Anterior cingulate cortex (tissue), 58 donors: ENCODE measurements at places on chromosomes 11 and 22.

GRCh38 chr11:111443640-111444039 is 64.6 kb upstream of the POU2AF1 start:
- DNase-seq: no peak

DNA sequence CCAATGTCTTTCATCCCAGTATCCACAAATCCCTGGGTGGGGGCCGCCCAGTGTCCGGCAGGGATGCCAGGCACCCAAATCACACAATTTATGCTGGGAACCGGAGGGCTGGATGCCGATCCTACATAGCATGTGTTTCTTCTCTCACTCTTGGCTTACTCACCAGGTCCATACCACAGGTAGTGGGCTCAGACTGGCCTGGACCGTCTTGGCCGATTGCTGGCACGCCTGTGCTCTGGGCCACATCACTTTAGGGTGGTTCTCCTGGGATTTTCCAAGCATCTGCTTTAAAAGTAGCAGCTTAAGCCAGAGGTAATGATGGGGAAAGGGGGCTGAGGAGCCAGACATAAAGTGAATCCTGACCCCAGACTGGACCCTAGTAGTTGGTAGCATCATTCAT is 22.6 kb upstream of the ALDH3B2 start:
- DNase-seq: no peak

DNA sequence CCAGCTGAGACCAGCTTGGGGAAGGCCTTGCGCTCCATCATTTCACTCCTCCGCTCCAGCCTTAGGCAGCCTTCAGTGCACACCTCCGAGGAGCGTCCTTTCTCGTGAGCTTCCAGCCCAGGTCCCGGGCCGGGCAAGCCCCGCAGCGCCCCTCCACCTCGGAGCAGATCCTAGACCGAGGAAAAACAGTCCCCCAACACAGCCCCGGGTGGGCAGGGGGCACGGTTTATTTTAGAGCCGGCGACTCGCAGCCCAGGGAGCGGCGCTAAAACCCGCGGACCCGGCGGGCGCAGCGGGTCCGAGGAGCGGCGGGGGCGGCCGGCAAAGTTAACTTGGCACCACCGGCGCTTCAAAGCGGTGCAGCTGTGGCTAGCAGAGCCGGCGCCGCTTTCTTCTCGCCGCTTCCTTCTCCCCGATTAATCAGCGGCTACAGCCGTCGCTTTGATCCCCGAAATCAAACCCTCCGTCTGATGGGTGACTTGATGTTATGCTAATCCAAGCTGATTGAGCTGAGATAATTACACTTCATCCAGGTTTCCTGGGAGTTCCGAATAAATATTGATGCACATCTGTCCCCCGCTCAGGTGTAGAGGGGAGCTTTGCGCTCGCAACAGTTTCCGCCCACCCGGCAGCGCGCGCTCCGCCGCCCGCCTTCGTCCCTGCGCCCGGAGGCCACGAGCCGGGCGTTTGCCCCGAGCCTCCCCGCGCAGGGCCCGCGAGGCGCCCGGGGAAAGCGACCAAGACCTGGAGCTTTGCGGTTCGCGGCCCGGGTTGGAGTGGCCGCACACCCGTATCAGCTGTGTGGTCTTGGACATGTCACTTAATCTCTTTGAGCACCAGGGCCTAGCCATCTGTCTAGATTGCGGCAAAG is 192.7 kb downstream of the BUD13 start:
- no peak for DNase-seq

- no peak for DNase-seq
Measured at GRCh38 chr11:64841592-64842365, 2.7 kb downstream of the CDC42BPG start.

DNA sequence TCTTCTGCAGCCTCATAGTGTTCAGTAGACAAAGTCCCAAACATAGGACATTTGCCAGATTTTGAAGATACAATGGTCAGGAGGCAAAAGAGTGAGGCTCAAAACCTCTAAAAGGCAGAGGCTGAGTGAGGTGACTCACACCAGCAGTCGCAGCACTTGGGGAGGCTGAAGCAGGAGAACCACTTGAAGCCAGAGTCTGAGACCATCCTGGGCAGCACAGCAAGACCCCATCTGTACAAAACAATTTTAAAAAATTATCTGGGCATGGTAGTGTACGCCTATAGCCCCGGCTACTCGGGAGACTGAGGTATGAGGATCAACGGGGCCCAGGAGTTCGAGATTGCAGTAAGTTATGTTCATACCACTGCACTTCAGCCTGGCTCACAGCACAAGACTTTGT is 14.2 kb upstream of the ZFTA start:
- DNase-seq: no peak
